Activated CD4-positive, alpha-beta T cell treated with anti-CD3 and anti-CD28 coated beads for 36 hours (primary cell): ENCODE measurements at places on chromosomes 6 and 20.

GRCh38 chr6:160298121-160298520, 39.5 kb upstream of the SLC22A2 start:
- no peak for DNase-seq

DNA sequence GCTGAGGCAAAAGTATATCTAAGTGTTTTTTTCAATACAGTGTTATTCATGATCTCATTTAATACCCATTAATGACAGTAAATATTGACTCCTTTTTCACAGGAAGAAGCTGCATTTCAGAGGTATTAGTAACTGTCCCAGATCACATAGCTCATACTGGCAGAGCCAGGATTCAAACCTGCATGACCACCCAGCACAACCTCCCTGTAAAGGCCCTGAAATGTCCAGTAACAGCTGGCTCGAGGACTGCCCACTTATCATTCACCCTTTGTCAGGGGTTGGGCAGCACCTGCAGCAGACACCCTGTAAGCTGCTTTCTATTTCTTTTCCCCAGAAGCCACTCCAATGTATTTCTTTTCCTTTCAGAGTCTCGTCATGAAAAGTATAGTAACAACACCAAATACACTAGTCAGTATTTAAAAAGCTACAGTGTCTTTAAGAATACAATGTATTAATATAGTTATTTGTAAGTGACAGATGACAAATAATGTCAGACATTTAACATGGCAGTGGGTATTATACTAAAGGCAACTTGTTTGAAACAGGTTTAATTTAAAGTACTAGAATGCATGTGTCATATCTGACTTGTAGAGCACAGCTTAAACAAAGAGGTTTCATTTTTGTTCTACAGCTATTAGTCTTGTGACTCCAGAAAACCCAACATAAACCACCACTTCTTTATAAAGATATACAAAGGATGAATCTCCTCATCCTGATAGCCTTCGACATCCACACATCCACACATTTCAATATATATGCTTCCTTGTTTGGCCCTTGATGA, 841.6 kb upstream of the GJE1 start:
- no peak for DNase-seq

DNA sequence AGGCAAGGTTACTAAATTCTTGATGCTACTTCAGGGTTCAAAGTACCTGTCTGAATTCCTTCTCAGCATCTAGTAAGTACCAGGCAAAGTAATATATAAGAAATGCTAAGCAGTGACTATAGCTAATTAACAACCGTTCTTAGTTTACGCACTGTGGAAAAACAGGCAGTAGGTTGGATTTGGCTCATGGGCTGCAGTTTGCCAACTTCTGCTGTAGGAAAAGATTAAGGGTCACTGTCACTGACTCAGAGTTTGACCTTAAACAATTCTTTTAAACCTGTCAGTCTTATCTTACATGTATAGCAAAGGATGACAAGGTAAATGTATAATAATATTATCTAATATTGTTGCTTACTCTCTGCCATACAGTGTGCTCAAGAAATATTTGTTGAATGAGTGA, 42.3 kb downstream of the CTNNBL1 start:
- DNase-seq: no peak

DNA sequence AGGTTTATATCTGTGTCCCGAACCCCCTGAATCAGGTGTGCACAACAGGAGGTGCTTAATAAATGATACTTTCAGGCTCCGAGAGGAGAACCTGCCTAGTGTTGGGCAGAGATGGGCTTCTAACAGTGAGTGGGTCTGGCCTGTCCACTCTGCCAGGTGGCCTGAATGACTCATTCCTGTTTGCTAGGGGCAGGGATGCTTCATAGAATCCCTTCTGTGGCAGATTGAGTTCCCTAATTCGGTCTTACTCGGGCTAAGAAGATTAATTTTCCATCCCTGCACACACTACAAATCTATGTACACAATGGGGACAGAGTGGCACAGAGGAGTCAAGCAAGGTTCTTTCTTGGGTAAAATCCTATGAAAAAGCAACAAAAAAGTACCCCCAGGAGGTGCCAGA, 19.8 kb downstream of the SDC4 start:
- no peak for DNase-seq

DNA sequence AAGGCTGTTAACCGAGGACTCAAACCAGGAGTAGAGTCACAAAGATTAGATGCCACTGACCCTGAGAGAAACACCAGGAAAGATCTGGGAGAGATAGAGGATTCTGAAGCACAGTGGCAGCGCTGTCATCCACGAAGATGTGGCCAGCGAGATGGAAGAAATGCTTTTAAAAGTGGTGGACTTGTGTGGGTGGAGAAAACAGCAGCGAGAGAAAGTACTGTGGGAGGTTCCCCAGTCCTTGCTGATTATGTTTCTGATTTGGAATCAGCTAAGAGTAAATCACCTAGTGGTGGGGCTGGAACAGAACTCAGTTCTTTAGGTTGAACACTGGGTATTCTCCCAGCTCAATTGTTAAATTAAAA, 435 bp upstream of the ZNF322 start:
- DNase-seq: peak; percentile 28
